Tracheal epithelial cell (primary cell): ENCODE measurements at places on chromosomes 5 and 9. TPM values are rescaled to one million over a fixed set of nuclear protein-coding genes. Genes with fewer than 3 reads are reported as not detected.

Gene PROB1
- 0.72 and 1.5 TPM in 2 replicates for total RNA-seq

Gene CNTNAP3
- 7.0 and 12.6 TPM in 2 replicates for total RNA-seq

Gene PAEP
- total RNA-seq: not detected in 2 replicates

Gene SHISAL2B
- not detected in 2 replicates for total RNA-seq

Gene MTAP
- total RNA-seq: 54.1 and 55.9 TPM in 2 replicates
